ENCODE measurements at places on chromosomes 11 and 22.

DNA sequence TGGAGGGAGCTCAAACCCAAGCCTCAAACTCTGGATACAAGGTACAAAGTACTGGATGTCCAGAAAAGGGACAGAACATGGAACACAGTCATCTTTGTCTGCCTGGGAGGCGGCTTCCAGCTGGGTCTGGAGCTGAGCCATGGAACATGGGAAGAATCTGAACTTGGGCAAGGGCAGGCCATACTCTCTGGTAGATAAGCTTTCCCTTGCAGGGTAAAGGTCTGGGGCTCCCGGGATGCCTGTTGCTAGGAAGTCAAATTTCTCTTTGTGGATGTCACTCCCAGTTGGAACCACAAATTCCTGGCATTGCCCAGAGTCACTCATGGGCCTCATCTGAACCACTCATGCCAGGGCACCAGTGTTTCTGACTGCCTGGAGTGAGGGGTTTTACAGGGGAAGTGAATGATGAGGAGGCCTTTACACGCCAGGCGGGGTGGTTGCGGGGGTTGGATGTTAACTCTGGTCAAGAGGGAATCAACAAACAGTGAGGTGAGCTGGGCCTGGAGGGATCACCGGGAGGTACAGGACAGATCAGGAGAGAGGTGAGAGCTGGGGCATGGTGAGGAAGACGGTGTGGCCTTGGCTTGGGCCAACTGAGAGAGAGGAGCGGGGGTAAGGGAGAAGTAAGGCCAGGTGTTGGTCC is 5.7 kb downstream of the FTH1 start:
- no peak for DNase-seq

DNA sequence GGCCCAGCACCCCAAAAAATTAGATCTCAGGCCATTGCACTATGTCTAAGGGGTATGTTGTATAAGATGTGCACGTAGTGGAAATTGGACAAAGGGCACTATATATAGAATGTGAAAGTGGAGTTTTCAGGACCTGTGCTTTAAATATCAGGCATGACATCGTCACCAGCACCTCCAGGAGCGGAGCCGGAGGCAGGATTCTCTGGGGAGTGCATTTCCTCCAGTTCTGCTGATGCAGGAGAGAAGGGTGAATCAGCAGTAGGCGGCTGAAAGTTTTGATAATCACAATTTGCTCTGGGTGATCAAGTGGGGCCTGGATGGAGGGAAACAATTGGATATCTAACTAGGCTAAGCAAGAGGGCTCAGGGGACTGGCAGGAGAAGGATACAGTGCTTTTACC is 69.1 kb upstream of the NTM start:
- no peak for DNase-seq

- no peak for DNase-seq
These were observed 2.5 kb upstream of the LRRC74B start for GRCh38 chr22:21042978-21043859.

- no peak for DNase-seq
These were observed 84.4 kb downstream of the BDNF start for GRCh38 chr11:27615833-27616232.

DNA sequence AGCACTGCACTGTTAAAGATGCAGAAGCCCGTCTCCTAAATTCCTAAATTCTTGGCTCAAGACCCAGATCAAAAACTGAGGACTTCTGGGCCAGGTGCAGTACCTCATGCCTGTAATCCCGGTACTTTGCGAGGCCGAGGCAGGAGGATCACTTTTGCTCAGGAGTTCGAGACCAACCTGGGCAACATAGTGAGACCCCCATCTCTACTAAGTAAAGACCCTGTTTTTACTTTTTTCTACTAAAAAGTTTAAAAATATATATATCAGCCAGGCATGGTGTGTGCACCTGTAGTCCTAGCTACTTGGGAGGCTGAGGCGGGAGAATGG is 29.7 kb downstream of the PDGFB start:
- no peak for DNase-seq

DNA sequence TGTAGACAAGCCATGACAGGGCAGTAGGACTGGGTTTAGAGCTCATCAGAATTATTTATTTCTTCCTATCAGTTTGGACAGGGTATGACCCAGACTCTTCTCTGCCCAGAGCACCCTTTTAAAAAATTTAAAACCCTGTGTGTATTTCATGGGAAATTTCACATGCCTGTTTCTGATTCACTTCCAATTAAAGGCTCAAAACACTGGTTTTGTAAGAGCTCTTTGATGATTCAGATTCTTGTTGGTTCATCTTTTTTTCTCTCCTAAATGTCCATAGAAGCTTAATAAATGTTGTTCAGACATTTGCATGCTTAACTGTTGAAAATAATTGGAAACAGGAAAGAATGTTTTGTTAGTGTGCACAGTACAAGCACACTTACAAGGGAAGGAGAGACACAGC is 13.8 kb downstream of the FLI1 start:
- peak; percentile 69 for DNase-seq

DNA sequence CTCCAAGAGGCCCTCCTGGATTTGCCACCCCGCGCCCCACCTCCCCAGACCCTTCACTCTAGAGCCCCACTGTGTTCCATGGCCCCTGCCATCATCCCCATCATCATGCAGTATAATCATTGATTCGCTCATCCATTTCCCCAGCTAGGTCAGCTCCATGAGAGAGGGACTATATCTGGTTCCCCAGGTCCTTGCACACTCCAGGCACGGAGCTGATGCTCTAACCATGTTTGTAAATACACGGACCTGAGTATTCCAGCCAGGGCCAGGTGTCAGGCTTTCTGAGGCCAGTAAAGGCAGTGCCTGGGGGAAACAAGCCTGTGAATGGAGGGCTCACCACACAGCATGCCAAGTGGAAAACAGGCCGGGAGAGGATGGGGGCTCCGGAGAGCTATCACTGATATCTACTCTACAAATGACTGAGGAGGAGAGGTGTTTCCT is 27.1 kb upstream of the OAF start:
- DNase-seq: no peak

- no peak for DNase-seq
These were observed 9.8 kb upstream of the SPI1 start for GRCh38 chr11:47387944-47388696.

GRCh38 chr11:48006301-48006992 is 26.1 kb downstream of the PTPRJ start:
- peak; percentile 54 for DNase-seq

GRCh38 chr11:69999721-70000120 is 78.4 kb upstream of the ANO1 start:
- DNase-seq: no peak

GRCh38 chr22:16968218-16968595 is 39.8 kb downstream of the GAB4 start:
- DNase-seq: no peak

DNA sequence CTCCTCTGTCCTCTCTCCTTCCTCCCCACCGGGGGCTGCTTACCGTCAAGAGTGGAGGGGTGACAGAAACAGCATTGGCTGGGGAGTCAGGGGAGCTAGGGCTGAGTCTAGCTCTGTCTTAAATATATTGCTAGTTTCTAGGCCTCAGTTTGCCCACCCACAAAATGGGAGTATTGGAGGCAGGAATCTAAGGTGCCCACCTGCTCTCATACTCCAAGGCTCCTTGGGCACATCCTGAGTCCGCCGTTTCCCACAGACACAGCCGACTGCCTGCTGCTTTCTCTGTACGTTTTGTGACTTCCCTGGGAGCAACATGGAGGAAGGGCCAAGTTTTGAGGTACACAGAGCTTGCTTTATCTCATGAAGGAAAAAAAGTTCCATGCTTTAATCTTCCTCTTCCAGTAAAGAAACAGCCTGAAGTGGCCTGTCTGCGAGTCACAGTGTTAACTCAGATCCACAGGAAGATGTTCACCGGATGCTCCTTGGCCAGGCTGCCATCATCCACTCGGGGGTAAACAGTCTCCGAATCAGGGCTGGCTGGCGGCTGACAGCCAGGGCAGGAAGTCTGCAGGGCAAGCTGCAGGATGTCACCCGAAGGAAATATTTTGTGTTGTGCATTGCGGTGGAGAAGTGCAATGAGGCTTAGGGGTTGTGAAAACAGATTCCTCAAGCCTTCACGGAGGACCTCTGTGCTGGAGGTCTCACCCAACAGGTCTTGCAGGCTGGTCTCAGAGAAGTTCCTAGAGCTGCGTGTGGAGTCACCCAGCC is 11.0 kb upstream of the CERK start:
- peak; percentile 20 for DNase-seq

DNA sequence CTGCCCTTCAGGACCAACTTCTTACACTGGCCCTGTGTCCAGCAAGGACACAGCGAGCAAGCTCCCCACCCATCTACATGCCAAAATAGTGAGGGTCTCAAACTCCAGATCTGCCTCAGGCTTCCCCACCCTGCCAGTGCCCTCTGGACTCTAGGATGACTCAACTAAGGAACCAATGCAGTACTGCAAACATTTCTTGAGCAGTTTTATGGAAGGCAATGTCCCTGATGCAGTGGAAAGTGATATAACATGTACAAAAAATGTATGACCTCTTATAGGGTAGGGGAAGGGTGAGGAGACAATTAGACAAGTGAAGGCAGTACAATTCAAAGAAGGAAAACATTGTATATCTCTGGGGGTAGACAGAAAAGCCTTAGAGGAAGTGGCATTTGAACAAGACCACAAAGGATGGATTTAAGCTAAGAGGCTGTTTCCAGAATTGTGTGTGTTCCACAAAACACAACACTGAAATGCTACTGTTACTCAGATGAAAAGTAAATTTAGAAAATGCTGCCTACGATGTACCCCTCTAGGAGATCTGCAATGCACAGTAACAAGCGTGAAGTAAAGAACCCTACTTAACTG is 47.3 kb downstream of the RAB30 start:
- DNase-seq: no peak

DNA sequence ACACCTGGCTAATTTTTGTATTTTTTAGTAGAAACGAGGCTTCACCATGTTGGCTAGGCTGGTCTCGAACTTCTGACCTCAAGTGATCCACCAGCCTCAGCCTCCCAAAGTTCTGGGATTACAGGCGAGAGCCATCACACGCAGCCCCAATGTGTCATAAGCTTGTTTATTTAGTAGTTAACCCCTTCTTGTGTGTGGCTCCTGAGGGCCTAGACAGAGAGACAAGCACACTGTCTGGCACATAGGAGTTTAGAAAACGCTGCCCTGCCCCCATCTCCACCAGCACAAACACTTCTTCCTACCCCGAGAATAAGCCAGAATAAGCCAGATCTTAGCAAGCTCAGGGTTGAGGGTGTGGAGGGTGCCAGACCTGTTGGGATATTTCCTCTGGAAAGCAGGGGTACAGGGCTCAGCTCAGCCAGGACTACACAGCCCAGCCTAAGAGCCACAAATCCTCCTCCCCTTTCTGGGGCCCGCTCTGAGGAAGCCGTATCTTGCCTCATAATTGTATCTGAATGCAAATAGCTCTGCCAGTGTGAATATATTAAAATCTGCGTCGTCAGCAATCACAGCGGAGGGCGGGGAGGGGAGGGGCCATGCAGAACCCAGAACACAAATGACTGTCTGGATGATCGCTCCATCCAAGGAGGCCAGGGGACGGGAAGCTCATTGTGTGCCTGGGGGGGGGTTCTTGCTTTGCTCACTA is 247.3 kb downstream of the MN1 start:
- DNase-seq: no peak

DNA sequence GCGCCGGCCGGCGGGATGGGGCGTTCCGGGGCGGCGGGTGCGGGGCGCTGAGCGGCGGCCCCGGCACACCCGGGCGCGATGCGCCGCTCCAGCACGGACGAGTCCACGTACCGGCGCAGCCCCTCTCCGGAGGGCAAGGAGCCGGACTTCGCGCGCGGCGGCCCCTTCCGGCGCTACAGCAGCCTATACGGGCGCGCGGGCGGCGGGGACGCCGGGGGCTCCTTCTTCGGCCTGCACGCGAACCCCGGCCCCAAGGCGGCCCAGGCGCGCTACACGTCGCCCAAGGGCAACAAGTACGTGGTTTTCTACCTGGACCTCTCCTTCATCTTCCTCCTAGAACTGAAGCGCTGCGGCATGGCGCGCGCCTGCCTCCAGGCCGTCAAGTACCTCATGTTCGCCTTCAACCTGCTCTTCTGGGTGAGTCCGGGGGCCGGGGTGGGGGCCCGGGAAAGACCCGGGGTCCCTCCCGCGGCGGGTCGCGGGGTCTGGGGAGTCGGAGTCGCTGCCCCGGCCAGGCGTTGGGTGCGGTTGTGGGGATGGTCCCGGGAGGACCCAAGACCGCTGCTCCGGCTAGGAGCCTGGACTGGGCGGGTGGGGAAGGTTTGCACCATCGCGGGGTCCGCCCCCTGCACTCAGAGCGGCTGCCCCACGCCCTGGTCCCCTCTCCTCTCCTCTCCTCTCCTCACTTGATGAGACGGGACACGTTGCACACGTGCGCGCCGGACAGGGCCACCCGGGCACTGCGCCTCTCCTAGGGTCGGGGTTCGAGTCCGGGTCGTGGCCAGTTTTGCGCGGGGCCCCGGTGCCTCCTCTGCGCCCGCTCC is 7.5 kb downstream of the TSPAN4 start:
- DNase-seq: no peak

GRCh38 chr11:18329196-18329870 is 7.0 kb downstream of the GTF2H1 start:
- no peak for DNase-seq

DNA sequence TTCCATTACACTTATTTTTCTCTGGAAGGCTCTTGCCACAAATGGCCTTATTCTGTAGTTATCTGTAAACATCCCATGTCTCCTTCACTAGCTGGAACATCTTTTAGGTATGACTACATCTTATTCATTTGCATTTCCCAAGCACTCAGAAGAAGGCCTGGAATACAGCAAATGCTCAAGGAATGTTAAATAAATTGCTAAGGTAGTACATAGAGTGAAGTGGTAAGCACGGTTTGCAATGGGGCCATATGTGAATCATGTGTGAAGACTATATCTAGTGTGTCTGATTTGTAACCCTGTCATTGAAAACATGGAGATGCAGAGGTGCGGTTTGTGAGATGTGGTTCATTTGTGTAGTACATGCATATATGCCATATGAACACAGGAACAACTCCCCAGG is 33.5 kb downstream of the GDPD4 start:
- peak; percentile 98 for DNase-seq

DNA sequence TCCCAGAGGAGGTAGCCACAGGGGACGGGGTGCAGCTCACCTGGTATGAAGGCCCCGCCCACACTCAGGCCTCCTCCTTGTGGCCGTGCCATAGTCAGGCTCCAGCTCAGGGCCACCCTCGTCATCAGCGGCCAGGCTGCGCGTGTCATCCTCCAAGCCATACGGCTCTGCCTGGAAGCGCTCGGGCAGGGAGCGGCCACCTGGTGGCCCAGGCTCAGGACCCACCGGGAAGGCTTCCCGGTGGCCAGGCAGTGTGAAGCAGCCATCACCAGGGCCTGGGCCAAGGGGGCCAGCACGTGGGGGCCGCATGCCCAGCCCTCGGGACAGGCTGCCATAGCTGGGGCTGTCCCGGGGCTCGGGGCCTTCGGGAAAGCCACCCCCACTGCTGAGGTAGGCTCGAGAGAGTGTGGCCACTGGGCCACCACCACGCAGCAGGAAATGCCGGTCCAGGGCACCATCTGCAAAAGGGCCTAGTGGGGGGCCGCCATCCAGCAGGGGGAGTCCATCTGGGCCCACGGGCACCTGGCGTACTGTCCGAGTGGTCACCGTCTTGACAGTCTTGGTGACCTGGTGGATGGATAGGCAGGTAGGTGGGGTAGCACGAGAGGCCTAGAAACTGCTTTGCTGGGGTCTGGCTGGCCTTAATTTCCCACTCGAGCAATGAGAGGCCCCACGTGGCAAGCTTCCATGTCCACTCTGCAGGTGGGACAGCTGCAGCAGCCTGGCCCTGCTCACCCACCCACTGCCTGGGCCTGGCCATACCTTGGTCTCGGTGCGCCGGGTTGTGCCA is 35.3 kb downstream of the ARVCF start:
- no peak for DNase-seq

- DNase-seq: no peak
These were observed 2.1 kb downstream of the APOBEC3B start for GRCh38 chr22:38984224-38984623.

GRCh38 chr11:64753380-64754123 is 6.2 kb downstream of the PYGM start:
- DNase-seq: no peak

All from HCEC 1CT (cell line).